ENCODE measurements at places on chromosomes 13 and 19.

- DNase-seq = no peak
These were observed 3.1 kb downstream of the DMAC2 start for GRCh38 chr19:41436674-41436951.

GRCh38 chr19:1350867-1351266 lies 32.8 kb upstream of the NDUFS7 start:
- no peak for DNase-seq

DNA sequence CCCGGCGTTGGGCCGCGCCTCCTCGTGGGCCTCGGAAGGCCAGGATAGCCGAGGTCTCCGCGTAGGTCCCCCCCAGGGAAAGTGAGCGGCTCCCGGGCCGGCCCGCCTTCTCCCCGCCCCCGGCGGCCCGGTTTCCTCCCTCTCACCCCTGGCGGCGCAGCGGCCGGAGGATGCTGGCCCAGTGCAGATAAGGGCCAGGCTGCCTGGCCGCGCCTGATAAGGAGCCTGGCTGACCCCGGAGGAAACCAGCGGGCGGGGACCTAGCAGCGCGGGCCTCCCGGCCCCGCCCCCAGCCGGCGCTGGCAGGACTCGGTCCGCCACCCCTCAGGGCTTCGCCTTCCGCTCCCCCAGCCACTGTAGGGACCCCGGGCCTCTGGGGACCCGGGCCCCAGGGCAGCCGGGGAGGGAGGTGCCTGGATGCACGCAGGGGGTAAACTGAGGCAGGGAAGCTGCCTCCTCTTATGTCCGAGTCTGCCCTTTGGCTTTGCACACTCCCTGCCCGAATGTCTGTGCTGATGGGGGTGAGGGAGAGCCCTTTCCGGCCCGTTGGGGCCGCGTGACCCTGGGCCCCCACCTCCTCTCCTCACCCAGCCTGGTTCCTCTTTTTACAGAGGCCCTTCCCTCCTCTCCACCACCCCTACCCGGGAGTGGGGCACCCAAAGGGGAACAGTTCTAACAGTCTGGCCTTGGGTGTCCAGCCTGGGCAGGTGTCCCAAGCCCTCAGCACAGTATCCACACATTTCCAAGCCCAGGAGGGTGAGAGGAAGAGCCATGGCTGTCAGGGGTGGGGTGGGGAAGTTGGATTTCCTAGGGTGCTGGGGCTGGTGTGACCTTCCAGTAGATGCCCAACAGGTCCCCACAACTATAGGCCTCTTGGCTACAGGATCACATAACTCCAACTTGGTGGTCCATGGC lies at the start of gene LYL1:
Gene LYL1 (minus strand): TSS at position 193 of the 915 bp plus-strand sequence. CDS start 1,687 bp downstream, outside the sequence.
- DNase-seq = no peak

DNA sequence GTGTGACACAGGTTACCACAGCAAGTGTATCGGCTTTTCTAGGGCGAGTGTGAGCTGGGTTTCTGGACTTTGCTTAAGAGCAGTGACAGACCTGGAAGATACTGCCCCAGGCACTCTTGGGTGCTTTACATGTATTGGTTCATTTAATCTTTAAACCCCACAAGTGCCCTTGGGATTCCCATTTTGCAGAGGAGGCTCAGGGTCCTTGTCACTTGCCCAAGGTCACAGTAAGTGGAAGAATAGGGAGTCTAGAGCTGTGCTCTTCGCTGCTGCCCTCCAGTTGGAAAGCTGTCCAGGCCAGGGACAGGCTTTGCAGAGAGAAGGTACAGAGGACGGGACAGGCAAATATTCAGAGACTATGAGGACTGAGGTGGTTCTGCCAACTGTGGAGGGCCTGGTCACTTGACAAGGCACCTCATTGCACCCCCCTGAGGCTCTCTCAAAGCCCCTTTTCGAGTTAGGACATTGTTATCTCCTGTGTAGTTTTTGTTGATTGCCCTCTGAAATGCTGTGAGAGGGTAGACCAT lies 42.4 kb downstream of the BBC3 start:
- DNase-seq = no peak

GRCh38 chr19:18972301-18972811 lies 31.3 kb upstream of the HOMER3 start:
- no peak for DNase-seq

DNA sequence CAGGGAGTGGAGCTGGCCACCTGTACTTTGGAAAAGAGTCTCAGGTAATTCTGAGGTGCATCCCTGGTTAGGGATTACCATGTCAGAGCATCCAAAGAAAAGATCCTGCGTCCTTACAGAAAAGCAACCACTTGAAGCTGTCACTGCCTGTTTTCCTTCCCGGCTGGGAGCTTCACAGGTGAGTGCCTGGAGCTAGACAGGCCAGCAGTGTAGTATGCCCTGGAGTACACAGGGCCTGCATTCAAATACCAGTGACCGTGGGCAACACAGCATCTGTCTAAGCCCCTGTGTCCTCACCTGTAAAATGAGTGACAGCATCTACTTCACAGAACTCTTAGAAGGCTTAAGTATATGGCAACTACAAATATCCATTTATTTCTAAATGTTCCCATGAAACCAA lies 29.0 kb downstream of the DZIP1 start:
- no peak for DNase-seq

GRCh38 chr13:35046587-35046986 lies 104.5 kb downstream of the NBEA start:
- DNase-seq = no peak

- no peak for DNase-seq
These were observed 18.0 kb downstream of the CATSPERD start for GRCh38 chr19:5738423-5738822.

- no peak for DNase-seq
These were observed 1431.0 kb upstream of the SPRY2 start for GRCh38 chr13:81771951-81772350.

DNA sequence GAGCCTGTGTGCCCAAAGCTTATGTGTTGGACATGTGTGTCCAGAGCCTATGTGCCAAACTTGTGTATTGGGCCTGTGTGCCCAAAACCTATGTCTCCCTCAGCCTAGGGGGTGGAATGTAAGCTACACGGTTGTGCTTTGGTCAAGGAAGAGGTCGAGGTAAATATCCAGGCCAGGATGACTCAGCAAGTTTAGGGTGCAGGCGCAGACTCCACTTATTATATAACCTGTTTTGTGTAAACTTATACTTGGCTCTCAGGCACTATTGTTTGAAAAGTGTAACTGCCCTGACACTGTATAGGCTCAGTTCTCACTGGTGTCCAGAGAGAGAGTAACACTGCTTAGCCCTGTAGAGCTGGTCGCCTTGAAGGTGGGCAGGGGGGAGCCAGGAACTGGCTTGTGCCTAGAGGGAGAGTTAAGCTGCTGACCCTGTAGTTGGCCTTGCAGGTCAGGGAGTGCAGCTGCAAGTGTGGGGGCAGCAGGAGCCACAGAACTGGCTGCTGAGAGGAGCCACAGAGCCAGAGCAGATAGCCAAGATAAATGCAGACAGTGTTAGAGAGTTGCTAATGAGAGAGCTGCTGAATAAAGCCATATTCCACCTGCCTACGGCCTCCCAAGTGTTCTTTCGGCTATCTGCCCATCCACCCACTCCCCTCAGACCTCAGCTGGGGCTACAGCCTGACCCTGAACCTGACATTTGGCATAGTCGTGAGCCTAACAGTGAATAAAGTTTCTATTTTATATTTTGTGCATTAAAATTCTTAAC lies 517.2 kb upstream of the SLITRK1 start:
- no peak for DNase-seq

GRCh38 chr19:49672131-49672919 lies 4.7 kb upstream of the PRMT1 start:
- DNase-seq = peak; percentile 81

DNA sequence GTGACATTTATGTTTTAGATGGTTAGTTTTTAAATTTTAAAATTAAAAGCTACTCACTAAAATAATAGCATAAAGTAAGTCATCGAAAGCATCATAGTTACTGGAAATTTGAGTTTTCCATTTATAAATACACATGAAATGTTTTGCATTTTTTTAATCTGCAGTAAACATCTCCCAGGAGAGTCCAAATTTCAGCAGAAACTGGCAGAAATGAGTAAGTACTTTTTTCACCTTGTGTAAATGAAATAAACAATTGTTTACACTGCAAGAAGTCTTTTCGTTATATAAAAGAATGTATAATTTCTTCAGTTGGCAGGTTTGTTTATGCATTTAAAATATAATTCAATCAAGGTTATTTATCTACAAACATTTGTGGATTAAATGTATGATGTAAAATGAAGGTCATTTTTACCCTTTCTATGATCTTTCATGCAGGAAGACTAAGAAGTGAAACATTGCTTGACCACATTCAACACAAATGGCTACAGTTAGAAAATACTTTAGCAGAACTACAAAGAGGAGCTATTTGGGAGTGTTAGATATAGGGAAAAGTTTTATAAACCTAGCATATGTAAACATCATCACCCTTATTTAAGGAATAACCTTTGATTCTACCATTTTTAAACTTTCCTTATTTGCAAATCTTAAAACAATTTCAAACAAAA lies 55.6 kb downstream of the RCBTB2 start:
- DNase-seq = no peak

- no peak for DNase-seq
These were observed 735.2 kb downstream of the LIG4 start for GRCh38 chr13:107480130-107480529.

DNA sequence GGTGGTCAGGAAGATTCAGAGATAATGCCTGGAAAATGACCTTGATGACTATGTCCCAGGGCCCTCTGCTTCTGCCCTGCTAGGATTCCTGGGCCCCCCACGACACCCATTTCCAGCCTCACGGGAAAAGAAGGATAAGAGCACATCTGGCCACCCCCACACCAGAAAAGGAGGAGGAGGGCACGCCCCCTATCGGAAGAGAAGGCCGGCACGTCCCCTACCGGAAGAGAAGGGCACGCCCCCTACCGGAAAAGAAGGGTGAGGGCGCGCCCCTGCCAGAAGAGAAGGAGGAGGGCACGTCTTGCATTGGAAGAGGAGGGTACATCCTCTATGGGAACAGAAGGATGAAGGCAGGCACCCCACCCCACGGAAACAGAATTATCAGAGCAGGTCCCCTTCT lies 84.3 kb downstream of the IER2 start:
- peak; percentile 85 for DNase-seq

DNA sequence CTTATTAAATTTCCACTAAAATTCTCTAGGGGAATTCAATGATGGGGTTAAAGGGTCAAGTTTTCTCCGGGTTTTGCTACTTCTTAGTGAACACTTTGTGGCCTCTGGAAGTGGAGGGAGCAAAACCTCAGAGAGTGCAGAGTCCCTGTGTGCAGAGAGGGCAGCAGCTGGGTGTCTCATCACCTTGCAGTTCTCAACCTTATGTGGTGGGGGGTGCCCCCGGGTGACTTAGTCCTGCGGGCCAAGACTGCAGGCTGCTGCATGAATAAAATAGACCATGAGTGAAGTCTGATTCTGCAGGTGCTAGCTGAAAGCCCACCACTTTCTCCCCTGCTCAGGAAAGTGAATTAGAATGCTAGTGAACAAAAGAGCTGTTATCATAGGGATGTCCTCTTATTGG lies 191.6 kb downstream of the DLEU7 start:
- no peak for DNase-seq

DNA sequence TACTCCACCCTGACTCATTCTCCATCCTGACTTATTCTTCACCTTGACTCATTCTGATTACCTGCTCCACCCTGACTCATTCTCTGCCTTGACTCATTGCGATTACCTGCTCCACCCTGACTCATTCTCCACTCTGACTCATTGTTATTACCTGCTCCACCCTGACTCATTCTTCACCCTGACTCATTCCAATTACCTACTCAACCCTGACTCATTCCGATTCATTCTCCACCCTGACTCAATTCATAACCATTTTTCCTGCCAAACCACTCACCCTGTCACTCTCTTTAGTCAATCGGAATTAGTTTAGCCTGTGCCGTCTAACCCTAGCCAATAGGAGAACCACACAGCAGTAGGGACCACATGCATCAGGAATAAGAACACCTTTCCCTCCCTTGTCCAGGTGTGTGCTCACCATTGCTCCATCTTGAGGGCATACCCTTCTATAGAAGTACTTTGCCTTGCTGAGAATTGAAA lies 1227.4 kb upstream of the PCDH20 start:
- DNase-seq = peak; percentile 48

DNA sequence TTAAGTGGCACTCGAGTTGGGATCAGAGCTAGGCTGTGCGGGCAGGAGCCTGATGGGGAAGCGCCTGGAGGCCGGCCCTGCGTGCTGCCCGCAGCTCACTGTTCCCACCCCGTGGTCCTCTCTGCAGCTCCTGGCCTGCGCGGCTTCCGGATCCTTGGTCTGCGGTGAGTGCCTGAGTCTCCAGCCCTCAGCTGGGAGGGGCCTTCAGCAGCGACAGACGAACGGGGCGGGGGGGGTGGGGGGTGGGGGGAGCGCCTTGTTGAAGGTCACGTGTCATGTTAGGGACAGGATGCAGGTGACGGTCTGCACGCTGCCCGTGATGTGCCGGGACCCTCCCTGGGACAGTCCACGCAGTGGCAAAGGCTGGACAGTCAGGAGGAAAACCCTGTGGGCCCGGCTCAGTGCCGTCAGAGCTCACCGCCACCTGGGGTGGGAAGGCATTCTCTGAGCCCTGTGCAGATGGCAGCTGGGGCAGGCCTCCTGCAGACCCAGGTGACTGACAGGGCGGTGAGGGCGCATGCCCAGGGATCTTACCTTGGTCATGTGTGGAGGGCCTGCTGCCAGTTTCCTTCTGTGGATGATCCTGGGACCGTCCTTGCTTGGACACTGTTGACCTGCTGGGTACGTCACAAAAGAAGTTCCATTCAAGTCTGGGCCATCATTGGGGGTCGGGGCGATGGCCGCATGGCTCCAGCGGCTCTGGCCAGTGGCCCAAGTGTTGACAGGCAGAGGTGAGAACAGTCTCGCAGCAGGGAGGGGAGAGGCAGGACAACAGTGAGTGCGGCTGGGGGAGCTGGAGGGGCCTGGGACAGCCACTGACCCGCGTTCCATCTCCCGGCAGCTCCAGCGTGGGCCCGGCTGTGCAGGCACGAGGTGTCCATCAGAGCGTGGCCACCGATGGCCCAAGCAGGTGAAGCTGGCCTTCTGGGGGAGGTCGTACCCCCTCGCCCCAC lies 4.3 kb downstream of the NDUFS7 start:
- DNase-seq = no peak

DNA sequence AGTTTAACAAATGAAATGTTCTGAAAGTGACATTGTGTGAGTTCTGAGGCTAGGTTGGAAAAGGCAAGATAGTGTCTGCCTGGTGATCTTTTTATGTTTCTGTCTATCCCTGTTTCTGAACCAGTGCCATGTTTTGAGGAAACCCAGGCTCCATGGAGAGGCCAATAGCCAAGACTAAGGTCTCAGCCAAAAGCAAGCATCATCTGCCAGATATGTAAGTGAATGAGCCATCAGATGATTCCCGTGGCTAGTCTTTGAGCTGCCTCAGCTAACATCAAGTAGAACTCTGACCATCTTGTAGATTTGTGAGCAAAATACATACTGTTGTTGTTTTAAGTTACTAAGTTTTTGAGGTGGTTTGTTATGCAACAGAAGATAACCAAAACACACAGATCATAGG lies 19.6 kb upstream of the CCNA1 start:
- no peak for DNase-seq

GRCh38 chr19:48926909-48927308 lies 6.6 kb upstream of the DHDH start:
- peak; percentile 9 for DNase-seq

DNA sequence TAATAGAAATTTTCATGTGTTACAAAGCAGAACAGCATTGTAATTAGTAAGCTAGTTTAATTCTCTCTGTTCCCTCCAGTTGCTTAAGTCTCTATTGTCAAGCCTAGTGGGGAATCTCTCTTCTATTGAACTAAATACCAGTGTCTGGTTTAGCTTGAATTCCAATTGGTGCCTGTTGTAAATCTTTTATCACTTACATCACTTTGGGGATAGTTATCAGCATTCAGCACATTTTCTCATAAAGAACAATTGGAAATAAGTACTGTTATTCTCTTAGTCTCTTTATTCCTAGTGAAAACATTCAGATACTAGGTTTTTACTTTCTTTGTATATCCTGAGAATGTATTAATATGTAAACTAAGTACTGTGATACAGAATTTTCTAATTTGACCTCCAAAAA lies 25.2 kb downstream of the IPO5 start:
- no peak for DNase-seq
